Fibroblast of the aortic adventitia (primary cell): ENCODE measurements at places on chromosomes 5 and 9.

DNA sequence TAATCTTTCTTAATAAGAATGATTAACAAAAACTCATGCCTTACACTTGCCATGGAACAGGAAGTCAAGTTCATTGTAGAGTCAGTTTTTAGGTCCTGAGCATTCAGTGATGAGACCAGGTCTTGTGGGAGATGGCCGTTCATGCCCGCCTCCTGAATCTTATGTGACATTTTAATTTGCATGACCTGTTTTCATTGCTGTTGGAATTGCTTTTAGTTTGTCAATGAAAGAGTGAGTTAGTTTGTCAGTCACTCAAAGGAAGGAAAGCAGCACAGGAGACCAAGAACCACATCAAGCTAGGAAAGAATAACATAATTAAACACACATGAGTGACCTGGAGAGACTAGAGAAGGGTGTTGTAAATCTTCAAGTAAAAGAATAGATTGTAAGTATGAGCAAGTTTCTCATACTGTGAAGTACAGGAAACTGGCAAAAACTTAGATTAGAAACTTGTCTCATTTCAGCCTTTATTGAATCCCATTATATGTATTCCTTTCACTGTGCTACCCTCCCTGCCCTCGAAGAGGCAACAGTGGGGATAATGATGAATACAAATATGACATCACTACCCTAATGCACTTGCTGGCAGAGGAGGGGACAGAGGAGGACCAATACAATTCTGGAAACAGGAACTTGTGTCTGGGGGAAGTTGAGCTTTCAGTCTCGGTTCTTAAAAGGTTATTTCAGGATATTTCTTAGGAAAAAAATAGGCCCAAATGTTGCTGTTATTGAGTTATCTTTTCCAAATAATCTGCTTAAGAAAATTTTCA lies 64.3 kb upstream of the C6 start:
- no peak for DNase-seq

DNA sequence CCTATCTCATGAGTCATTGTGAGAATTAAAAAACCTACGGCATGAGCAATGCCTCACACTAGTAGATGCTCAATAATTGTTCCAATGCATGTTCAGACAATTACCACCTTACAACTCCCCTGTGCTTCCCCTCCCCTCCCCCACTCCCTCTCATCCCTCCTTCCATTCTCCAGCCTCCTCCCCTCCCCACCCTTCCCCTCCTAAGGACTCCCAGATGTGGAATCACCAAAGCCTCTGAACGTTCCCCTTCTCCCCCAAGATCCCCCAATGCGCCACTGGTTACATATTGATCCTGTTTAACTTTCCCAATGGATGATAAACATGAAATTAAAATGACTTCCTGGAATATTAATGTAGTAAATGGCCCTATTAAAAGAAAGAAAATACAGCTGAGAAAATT lies 84.8 kb downstream of the PCDH1 start:
- no peak for DNase-seq

DNA sequence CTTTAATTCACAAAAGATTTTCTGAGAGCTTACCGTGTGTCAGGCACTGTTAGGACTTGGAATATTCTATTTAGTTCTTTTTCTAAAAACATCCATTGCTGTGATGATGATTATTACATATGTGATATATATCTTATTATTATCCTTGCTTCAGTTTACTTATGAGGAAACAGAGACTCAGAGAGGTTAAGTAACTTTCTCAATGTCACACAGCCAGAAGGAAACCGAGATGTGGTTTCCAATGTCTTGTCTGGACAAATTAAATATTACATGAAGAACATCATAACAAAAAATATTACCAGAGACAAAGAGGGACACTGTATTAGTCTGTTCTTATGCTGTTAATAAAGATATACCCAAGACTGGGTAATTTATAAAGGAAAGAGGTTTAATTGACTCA lies 125.5 kb upstream of the DAP start:
- no peak for DNase-seq

GRCh38 chr9:21561502-21561901 lies 79.4 kb upstream of the IFNE start:
- no peak for DNase-seq

DNA sequence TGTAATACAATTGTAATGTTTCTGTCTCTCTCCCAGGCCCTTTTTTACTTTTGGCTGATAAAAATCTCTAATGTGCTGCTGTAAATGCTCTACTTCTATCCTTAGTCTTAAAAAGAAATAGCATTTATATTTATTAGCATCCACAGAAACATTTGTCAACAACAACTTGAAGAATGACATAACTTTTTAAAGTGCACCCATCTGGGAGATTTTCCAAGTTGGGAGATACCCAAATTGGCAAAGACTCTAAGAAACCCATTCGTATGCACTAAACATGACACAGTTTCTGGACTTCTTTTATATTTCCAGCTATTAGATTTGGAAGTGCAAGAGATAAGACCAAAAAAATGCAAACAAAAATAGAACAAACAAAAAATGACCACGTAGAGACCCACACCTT lies 2287.4 kb upstream of the WWC1 start:
- no peak for DNase-seq

- DNase-seq, result no peak
These were observed 54.5 kb downstream of the PHF2 start for GRCh38 chr9:93630806-93631411.

DNA sequence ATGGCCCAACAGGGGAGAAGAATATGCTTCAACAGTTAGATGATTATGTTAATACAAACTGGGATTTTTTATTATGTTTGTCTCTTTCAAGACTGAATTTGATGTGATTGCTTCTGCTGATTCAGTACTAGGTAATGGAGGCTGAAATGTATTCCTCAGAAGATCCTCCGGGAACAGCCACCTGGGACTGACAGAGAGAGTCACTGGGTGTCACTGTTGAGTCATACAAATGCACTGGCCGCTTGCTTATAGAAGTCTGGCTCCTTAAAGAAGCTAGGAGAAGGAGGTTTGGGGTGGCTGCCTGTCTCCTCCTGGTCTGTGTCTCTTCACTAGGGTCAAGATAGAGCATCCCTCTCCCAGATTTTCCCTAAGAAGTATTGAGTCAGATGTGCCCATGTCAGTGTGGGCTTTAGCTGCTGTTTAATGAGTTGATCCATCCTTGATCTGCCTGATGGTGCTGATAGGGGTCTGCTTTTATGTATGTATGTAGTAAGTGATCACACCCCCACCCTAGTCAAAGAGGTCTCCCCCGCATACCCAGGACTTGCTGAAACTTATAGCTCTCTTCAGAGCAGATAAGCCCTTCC lies 773.4 kb downstream of the BRINP1 start:
- DNase-seq, result peak; percentile 31

DNA sequence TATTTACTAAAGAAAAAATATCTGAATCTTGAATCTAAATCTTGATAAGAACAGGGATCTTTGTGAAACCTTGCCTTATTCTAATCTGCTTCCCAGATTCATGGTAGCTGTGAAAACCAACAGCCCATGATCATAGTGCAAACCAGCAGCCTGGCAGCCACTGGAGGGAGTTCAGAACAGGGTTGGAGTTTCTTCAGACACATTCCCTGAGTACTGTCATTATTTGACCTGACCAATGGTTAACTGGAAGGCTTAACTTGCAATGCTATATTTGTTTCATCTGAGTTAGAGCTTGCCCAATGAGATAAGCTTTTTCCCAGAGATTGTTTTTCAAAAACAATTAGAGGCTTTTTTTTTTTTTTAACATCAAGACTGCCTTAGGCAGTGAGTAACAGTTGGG lies 47.8 kb downstream of the LOX start:
- DNase-seq, result peak; percentile 22
